DMS53 (cell line): ENCODE measurements at places on chromosomes 6 and 20.

GRCh38 chr6:154230910-154231595, 125.5 kb downstream of the IPCEF1 start:
- no peak for DNase-seq

DNA sequence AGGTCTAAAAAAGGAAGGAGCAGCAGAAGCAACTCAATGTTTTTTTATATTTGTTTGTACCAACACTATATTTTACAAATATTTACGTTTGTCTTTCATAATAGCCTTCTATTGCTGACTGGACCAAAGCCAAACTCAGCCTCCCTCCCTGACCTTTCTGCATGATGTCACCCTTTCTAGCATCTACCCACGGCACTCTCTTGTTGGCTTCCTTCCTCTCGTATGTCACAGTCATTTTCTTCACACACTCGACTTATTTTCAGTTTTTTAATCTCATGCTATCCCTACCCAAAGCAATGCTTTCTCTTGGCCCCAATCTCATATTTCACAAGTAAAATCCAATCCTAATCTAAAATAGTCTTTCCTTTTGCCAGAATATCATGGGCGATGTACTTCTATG, 16.3 kb upstream of the FAM8A1 start:
- peak; percentile 48 for DNase-seq

DNA sequence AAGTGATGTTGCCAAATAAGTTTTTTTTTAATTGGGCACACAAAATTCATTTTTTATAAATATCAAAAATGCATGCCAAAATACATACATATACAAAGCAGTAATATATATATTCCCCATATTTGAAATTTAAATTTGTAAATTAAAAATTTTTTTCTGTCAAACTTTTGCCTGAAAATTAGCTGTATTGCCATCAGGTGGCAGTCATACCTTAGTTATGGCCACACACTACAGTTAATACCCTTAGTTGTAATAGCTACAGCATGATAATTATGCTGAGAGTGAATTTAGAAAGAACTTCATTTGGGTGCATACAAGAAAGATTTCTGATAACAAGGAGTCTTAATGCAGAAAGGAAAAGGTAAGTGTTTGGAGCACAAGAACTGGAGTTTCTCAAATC, 46.2 kb upstream of the SDHAF4 start:
- peak; percentile 55 for DNase-seq

- no peak for DNase-seq
Measured at GRCh38 chr20:5880326-5880725, 70.0 kb downstream of the TRMT6 start.

- peak; percentile 81 for DNase-seq
Measured at GRCh38 chr20:54435015-54435414, 40.4 kb upstream of the DOK5 start.

GRCh38 chr6:6701864-6702263, 113.3 kb downstream of the LY86 start:
- DNase-seq = no peak

GRCh38 chr6:36113049-36113448, 17.3 kb upstream of the MAPK13 start:
- DNase-seq = no peak

GRCh38 chr6:127924440-127924839, 23.6 kb upstream of the THEMIS start:
- DNase-seq = no peak

DNA sequence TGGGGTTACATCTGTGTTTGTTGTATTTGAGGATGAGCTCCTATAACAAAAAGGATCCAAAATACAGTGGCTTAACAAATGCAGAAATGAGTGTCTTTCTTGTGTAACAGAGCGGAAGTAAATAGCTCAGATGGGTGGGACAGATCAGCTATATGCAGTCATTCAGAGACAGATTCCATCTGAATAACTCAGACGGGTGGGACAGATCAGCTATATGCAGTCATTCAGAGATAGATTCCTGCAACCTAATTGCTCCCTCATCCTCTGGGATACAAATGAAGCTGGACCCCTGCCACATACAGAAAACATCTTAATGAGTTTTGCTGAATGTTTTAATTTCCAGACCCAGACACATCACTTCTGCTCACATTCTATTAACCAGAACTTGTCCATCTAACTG, 332.3 kb downstream of the BCKDHB start:
- DNase-seq = no peak

DNA sequence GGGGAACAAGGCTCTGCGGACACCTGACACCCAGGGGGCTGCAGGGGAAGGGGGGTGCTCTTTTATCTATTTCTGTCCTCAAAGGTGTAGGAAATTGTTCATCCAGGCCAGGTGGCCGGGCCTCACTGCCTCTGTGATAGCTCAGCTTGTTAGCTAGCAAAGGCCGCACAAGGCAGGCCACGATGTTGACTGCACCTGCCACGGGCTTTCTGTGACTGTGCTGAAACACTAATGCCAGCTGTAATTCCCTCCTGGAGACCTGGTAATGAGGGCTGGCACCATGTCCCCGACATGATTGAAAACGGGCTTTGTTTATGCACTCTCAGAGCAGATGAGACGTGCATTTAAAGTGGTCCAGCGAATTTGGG, 61.4 kb upstream of the APCDD1L start:
- DNase-seq = no peak

GRCh38 chr20:53434662-53435061, 159.0 kb downstream of the ZNF217 start:
- no peak for DNase-seq

DNA sequence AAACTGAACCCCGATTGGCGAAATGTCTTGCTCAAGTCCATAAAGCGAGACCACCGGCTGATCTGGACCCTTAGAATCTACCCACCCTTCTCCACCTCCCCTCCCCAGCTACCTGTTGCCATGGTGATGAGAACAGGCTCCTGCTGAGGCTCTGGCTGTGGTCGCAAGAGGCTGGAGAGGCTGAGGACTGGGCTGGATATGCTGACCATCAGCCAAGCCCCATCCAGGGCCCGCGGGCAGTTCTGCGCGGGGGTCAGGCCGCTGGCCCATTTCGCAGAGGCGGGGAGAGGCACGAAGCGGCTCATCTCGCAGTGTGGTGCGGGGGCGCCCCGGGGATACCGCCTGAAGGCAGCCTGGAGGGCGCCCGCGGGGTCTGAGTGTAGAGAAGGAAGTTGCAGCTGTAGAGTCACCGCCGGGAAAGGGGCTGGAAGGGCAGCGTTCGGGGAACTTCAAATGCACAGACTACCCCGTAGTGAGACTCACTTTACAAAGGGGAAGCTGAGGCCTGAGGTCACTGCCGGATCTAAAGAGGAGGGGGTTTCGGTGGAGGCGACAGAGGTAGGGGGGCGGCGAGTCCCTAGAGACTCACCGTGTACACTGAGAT, 671 bp downstream of the TAPBP start:
- DNase-seq = peak; percentile 72

DNA sequence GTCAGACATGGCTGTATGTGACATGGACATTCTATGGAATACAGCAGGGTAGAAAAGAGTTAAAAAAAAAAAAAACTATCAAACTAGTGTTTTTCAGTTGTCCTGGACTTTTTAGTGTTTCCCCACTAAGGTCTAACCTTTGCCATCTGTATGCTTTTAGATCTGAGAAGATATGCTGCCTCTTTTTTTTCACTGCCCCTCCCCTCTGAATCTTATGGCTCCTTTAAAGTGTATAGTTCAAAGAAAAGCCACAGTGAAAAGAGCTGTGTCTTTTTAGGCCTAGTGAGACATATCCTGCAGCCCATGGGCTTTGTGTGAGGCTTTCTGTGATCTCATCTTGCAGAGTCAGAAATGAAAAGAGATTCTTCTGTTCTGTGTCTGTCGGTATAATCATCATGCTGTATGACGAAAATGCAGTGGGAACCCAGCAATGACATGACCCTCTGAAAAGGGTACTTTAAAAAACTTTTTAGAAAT, 29.3 kb downstream of the ADGRG6 start:
- DNase-seq = no peak

GRCh38 chr6:166533205-166533824, 53.2 kb downstream of the RAMACL start:
- peak; percentile 28 for DNase-seq

DNA sequence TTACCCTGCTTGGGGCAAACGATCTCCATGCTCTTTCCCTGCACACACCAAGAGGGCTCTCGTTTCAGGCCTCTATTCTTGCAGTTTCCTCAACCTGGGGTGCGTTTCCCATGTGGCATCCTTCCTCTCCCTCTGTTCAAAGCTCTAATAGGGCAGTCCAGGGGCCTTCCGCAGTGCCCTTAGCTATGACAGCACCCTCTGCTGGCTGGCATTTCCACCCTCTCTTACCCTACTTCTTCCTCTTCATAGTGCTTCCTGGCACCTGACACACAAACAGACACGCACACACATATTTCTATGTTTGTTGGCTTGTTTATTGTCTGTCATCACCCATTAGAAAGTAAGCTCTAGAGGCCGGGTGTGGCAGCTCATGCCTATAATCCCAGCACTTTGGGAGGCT, 294.0 kb downstream of the CLIC5 start:
- DNase-seq = no peak

DNA sequence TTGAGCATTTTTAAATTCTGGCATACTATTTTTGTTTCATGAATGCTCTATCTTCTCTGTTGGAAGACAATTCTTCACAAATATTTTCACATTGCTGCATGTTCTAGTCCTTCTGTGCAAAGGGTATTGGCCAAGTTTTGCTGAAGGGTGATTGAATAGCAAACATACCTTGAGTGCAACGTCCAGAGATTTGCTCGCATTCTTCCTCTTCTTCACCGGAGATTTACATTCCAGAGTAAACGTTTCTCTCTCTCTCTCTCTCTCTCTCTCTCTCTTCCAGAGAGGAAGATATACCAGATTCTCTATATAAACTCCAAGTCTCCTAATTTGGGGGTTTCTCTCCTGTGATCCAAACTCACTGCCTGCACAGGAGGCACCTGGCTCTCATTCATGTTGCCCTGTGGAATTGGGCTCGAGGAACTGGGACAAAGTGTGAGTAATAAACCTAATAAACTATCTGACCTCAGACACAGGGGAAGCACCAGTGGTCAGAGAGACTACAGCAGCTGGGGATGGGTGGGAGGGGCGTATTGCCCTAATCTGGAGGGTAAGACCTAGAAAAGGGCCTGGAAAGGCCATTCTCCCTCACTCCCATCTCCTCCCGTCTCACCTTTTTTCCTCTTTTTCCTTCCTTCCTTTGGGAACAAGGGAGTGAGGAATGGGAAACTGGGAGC, 1.1 kb upstream of the TREML1 start:
- DNase-seq = no peak

- DNase-seq = no peak
Measured at GRCh38 chr6:89051676-89052075, 28.9 kb upstream of the PNRC1 start.

DNA sequence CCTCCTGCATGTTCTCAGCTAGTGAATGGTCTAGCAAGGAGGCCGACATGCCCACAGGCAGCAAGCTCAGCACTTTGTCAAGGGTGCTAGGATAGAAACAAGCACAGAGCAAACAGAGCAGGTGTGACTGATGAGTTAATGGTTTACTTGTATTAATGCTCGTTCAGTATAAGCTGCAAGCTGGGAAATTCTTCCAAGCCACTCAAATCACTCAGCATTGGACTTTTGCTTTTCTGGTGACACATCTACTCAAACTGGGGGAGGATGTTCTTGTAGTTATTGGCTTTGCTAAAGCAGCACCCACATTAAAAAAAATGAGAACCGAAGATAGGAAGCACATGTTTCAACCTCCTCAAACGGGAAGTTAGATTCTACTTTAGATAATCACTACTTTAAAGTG, 43.1 kb upstream of the NEDD9 start:
- peak; percentile 92 for DNase-seq

GRCh38 chr20:17636523-17637412, 45.3 kb downstream of the RRBP1 start:
- no peak for DNase-seq

DNA sequence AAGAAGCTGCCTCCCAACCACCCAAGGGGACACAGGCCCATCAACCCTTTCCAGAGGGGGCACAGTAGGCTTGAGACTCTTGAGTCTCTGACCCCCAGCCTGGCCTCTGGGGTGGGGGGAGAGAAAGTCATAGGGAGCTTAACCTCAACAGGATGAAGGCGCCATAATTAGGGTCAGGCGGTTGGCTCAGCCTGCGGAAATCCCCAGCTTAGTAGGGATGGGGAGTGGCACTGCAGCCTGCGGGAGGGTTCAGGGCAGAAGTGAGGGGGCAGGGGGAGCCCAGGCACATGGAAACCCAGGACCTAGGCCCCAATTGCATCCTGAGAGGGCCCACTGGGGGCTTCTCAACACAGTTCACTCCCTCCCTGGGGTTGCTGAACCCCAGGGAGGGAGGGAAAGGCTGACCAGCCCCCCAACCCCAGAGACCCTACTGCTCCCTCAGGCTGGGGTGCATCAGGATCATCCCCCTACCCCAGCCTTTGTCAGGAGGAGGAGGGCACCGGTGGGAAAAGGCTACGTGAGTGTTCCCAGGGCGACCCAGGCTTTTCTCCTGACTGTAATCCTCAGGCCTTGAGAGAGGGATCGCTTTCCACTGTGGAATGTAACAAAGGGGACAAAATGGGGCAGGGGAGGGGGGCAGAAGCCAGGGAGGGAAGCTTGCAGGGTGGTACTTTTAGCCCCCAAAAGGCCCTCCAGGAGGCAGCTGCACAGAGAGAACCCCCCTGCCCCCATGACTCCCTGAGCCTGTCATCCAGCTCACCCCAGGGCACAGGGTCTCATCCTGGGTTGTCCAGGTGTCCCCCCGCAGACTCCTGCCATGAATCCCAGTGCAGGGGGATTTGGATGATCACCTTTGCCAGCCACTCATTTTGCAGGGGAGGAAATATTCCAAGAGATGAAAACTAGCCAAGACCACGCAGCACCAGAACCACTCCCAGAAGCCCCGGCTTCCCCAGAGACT, 46.4 kb downstream of the MRPL14 start:
- no peak for DNase-seq

GRCh38 chr20:6086868-6087267, 33.0 kb upstream of the LRRN4 start:
- DNase-seq = no peak

DNA sequence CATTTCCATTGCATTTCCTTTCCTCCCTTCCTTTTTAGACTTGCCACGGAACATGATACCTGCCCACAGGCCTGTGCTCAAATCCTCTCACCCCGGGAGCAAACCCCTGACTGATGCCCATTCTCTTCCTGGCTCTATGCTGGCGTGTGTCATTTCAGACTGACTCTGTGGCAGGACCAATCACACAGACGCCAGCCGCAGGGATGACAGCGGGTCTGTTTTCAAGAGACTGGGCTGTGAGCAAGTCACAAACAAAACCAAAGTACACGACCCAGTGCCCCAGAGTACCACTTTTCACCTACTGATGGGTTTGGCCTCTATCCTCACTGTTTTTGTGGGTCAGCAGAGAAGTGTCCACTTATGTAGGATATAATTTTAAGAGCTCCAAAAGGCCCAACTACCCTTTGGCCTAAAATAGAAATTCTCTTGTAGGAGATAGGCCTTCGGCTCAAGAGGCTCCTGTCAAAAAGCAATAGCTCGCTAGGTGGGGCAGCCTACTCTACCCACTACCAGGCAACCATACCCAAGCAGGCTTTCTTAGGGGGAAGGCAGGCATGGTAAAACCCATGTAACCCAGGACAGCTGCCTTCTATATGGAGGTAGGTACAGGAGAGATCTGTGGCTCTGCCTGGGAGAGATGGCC, 215.7 kb downstream of the CDC5L start:
- no peak for DNase-seq
